ENCODE measurements at places on chromosomes 3 and 15. TPM values are rescaled to one million over a fixed set of nuclear protein-coding genes. Genes with fewer than 3 reads are reported as not detected.

- DNase-seq = no peak
Observed at GRCh38 chr3:187640569-187641059, 29.6 kb downstream of the SST start.

Gene PIGBOS1
- total RNA-seq = 6.7 TPM

GRCh38 chr3:31218082-31218481, 314.6 kb upstream of the STT3B start:
- no peak for DNase-seq

DNA sequence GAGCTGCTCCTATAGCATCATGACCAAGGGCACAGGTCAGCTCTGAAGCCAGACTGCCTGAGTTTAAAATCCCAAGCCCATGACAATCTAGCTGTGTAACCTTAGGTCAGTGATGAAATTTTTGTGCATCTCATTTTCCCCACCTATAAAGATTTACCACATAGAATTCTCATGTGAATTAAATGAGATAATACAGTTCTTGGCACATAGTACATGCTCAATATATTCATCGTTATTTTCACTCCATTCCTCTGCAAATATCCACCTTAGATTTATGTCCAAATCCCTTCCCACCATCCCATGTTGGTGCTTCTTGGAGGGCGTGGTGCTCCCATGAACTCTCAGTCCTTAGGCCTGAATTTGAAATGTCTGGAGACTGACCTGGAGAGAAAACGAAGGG, 300.1 kb downstream of the TLE3 start:
- no peak for DNase-seq

Gene POC1A
- total RNA-seq = 5.0 TPM

GRCh38 chr15:45458746-45459403, 63.7 kb downstream of the SLC30A4 start:
- DNase-seq = peak; percentile 82

GRCh38 chr3:56917361-56918110, 115.8 kb upstream of the ARHGEF3 start:
- no peak for DNase-seq

- DNase-seq = no peak
Observed at GRCh38 chr15:63895194-63895593, 61.4 kb upstream of the HERC1 start.

- DNase-seq = peak; percentile 1
Observed at GRCh38 chr3:51311055-51311454, 74.0 kb upstream of the MANF start.

DNA sequence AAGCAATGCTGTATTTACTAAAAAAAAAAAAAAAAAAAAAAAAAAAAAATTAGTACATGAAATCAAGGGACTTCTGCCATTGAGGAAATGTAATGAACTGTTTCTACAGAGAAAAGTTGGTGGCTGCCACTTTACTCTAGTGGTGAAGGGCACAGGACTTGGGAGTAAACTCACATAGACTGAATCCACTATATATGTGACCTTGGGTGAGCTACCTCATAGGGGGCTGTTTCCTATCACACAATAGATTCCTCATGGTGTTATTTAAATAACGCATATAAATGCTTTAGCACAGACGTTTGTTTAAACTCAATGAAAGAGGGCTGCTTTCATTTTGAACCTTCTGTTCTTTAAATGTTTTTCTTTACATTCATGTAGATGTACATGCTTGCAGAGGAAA, 25.8 kb downstream of the TERC start:
- no peak for DNase-seq

DNA sequence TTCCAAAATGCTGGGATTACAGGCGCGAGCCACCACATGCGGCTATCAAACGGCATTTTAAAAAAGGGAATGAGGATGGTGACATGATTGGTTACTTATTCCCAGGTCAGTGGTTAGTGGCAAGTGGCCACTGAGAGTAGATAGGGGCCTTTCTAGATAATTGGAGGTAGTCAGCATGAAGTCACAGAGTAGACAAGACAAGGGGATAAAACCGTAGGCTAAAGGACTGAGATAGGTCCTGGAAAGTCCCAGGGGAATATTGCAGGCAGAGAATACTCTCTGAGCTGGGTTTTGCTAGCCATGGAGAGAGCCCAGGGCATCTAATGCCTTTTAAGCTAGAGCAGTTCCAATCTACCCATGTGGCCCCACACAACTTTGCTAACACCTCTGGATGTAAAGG, 52.2 kb downstream of the KCNAB1 start:
- DNase-seq = no peak

GRCh38 chr3:197613199-197613598, 57.4 kb upstream of the BDH1 start:
- DNase-seq = no peak

GRCh38 chr15:63918317-63918672, 84.5 kb upstream of the HERC1 start:
- no peak for DNase-seq

DNA sequence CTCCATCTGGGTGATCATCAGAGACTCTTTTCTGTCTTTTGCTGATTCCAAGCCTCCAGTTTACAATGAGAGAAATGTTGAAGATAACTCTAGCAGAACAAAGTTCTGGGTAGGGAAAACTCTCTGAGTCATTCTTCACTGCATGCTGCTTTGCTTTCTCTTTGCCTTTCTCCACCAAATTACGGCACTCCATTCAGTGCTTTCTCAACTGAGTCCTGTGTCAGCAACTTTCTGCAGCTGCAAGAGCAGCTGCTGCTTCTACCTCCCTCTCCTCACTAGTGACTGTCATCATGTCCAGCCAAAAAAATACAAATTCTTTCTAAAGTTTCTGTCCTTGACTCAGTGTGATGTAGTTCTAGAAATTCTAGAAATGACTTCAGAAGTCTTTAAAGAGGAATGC, 953.8 kb downstream of the IGSF11 start:
- peak; percentile 37 for DNase-seq

DNA sequence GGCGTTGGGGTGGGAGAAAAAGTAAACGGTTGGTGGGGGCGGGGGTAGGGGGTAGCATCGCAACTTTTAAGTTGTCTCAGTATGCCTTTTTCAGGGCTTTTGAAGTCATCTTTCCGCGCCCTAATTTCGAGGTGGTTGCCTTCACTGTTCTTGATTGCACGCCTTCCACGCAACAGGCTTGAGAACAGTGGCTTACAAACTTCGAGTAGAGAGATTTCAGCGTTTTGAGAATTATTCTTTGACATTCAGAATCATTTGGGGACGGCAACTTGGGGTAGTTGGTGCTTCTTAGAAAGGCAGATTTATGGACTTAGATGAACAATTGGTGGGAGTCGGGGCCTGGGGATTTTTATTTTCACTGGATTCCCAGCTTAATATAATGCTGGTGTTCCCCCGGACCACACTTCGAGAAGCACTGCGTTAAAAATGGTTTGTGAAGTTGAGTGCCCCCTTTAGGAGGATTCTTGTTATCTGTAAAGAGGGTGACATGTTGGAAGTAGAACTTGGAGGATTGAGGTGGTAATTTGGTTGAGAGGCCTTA, 880 bp downstream of the PPP4R2 start:
- peak; percentile 75 for DNase-seq

DNA sequence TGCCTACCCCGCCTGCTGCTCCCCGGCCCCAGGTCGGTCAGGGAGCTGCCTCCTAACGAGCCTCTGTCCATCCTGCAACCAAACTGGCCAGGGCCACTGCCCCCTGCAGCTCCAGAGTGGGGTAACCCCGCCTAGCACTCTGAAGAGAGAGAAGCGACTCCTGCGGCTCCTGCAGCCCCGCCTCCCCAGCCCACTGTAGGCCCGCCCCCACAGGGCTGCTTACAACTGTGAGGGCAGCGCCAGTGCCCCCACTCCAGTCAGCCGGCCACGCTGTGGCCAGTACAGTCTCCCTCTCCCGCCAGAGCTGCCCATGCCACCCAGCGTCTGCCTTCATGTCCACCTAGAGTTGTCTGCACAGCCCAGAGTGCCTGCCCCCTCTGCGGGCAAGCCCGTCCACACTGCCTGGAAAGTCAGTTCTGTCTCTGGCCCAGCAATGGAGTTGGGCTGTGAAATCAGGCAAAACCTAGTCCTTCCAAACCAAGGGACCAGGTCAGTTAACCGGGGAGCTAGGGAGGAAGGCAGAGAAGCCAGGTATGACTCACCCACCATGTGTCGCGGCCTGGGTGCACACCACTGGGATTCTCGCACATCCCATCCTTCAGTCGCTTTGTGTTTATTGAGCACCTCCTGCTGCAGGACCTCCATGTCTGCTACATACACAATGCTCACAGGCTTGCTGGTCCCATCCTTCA, 2.4 kb downstream of the UCN2 start:
- DNase-seq = no peak

GRCh38 chr15:74832826-74833225, 6.4 kb downstream of the CPLX3 start:
- DNase-seq = no peak

Gene MAGEL2
- 11.1 TPM for total RNA-seq

Gene CMTM8
- total RNA-seq = 1.0 TPM

- no peak for DNase-seq
Observed at GRCh38 chr3:71786551-71786950, 1.6 kb upstream of the PROK2 start.

GRCh38 chr3:160368804-160369203, 30.2 kb downstream of the IFT80 start:
- DNase-seq = no peak

- DNase-seq = no peak
Observed at GRCh38 chr3:107973152-107973551, 117.7 kb downstream of the CD47 start.

- no peak for DNase-seq
Observed at GRCh38 chr3:66463730-66464511, 36.9 kb downstream of the LRIG1 start.

DNA sequence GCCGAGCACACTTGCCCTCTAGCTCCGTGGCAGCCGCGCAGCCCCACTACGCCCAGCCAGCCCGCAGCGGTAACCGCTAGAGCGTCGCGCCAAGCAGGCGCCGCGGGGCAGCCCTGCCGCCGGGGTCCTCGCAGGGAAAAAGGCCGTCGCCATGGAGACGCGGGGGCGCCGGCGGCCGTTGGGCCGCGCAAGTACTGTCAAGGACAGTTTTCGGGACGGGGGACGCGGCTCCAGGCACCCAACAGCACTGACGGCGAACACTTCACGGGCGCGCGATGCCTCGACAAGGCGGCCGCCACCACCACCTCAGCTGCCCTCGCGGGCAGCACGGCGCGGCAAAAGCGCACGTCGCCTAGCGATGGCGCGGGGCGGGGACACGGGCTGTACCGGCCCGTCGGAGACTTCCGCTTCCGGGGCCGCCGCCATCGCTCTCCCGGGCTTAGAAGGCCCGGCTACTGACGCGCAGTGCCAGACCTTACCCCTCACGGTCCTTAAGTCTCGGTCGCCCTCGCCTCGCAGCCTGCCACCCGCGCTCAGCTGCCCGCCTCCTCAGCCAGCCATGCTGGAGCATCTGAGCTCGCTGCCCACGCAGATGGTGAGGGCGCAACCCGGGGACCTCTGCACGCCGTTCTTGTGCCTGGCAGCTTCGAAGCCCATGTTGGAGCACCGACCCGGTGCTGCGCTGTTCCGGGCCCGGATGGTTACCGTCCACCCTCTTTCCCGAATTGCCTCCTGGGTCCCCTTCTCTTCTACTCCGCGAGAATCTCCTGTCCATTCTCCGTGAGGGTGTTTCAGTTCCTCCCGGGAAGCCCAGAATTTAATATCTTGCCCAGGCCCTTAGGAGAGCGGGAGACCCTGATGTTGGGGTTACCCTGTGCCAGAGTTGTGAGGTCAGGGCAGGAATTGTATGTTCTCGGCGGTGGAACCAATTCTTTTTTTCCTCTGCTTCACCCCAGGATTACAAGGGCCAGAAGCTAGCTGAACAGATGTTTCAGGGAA, at the start of the genes GLT8D1 and SPCS1:
Gene GLT8D1, minus strand, starts transcription at position 104 of the 999 bp plus-strand sequence. CDS start 5,331 bp downstream, outside the sequence.
Gene SPCS1, plus strand, starts transcription at position 419 of the 999 bp plus-strand sequence. Its CDS starts 141 bp downstream, at position 560.
- DNase-seq = peak; percentile 84

GRCh38 chr3:40387001-40387894, at the start of gene ENTPD3:
TSS of gene ENTPD3 (plus strand) at chr3:40387184. CDS start at chr3:40388058, 874 bp downstream.
- DNase-seq = peak; percentile 9

DNA sequence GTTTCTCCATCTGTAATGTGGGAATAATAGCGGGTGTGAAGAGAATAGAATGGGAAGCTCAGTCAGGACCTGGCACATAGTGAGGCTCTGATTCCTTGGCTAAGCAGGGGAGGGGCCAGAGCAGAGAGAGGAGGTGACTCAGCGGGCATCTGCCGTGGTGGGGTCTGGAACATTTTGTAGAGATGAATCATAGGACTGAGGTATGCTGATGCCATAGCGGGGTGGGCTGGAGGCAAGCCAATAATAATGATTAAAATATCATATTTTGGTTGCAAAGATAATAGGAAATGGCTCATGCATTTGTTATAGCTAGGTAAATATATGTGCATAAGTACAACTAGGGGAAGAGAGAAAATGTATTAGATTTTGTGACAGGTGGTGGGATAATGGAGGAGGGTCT, 11.2 kb downstream of the TGM4 start:
- DNase-seq = no peak

DNA sequence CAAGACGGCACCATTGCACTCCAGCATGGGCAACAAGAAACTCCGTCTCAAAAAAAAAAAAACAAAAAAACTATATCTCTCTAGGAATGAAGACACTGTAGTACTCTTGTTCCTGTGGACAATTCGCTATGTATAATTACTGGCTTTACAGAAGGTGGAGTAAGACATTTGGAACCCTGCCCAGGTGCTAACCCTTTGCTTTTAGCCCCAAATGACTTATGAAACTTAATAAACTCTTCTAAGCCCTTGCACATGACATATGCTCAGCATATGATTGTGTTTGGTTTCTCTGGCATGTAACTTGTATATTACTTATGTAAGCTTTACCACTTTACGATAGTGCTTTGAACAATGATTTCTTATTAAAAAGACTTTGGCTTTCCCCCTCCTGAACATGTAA, 27.3 kb upstream of the PRTG start:
- DNase-seq = no peak

Gene CLDN16
- 0.39 TPM for total RNA-seq

DNA sequence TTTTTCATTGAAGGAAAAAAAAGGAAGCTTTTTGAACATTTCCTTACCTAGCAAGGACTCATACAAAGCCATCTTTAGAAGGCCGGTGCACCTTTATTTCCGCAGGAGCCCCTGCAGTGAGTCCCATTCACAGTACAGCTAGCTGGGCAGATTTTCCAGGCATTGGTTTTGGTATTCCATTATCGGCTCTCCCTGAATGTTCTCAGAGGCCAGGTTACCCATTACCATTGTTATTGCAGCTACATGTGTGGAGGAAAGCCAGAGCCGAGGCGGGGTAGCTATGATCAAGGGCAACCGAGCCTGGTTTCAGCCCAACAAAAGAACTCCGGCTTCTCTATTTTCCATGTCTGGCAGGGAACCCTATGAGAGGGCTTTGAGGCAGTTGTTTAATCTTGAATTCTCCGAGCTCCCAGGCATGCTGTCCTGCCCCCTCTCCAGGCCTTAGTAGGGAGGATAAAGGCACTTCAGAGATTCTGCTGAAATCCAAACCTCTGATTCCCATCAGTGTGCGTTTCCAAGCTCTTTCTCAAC, 100.3 kb downstream of the LRRK1 start:
- DNase-seq = no peak

Gene PPP1R14D
- total RNA-seq = not detected
